ENCODE measurements at places on chromosomes 1 and 21. TPM values are rescaled to one million over a fixed set of nuclear protein-coding genes. Genes with fewer than 3 reads are reported as not detected.

DNA sequence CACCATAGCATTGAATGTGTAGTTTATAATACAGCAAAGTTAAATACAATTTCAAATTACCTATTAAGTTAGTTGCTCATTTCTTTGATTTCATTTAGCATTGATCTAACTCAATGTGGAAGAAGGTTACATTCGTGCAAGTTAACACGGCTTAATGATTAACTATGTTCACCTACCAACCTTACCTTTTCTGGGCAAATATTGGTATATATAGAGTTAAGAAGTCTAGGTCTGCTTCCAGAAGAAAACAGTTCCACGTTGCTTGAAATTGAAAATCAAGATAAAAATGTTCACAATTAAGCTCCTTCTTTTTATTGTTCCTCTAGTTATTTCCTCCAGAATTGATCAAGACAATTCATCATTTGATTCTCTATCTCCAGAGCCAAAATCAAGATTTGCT is at the start of gene ANGPTL3:
TSS of gene ANGPTL3 (plus strand) at position 240 of the 400 bp plus-strand sequence. CDS start at position 287, 47 bp downstream.
- no peaks in the 10 kb centered on the region for H3K27me3 ChIP-seq
- H3K4me1 ChIP-seq = no peaks in the 10 kb centered on the region
- no peak within 1 kb of the TSS for H3K27ac ChIP-seq
- no peak for DNase-seq
- no peak within 1 kb of the TSS for H3K4me3 ChIP-seq

GRCh38 chr1:75539230-75540116 is 71.4 kb downstream of the SLC44A5 start:
- H3K4me1 ChIP-seq = no peaks in the 10 kb centered on the region
- H3K36me3 ChIP-seq = no peaks in the 10 kb centered on the region
- H3K27me3 ChIP-seq = peaks cover 42% of the 10 kb centered on the region

DNA sequence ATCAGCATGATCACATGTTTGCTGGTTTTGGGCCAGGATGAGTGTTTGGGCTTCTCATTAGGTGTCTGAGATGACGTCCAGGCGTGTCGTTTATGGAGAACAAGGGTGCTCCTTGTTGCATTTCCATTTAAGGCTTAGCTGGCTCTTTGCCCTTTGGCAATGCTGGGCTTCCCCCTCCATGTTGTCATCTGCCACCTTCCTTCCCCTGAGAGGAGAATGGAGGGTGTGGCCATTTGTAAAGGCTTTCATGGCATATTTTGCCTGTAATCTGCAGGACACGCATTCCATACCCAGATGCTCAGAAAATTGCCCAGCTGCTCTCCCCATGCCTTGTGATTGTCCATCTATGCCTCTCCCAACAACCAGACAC is 27.7 kb downstream of the PKP1 start:
- peak; percentile 100 for DNase-seq
- H3K27ac ChIP-seq = peak overlapping the region; percentile 89
- H3K36me3 ChIP-seq = peaks cover 48% of the 10 kb centered on the region
- peaks cover 65% of the 10 kb centered on the region for H3K4me1 ChIP-seq

- DNase-seq = no peak
- no peaks in the 10 kb centered on the region for H3K4me1 ChIP-seq
- no peaks in the 10 kb centered on the region for H3K36me3 ChIP-seq
- H3K27ac ChIP-seq = no peak overlapping the region
- H3K4me3 ChIP-seq = no peak overlapping the region
These were observed 137.8 kb downstream of the LIPI start for GRCh38 chr21:14072761-14073535.

DNA sequence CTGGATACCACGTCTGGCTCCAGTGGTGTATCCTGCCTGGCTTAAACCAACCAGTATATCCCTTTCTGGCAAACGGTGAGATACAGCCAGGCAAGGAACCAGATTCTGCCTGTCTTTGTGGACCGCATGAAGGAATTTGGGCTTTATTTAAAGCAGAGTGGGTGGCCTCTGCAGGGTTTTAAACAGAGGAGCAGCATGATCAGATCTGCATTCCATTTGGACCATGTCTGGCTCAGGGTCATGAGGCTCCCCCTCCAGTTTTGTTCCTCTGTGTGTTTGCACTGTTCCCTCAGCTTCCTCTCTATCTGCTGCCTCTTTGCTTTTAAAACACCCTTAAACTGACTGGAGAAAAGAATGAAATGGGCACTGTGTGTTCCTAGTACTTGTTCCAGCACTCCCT is 195.0 kb downstream of the GIPC2 start:
- no peak for DNase-seq
- no peaks in the 10 kb centered on the region for H3K27me3 ChIP-seq
- no peak overlapping the region for H3K27ac ChIP-seq
- peaks cover 35% of the 10 kb centered on the region for H3K4me1 ChIP-seq
- H3K36me3 ChIP-seq = peaks cover 5% of the 10 kb centered on the region

- peak; percentile 48 for DNase-seq
- H3K4me3 ChIP-seq = no peak overlapping the region
- H3K27me3 ChIP-seq = no peaks in the 10 kb centered on the region
- H3K27ac ChIP-seq = no peak overlapping the region
- H3K36me3 ChIP-seq = no peaks in the 10 kb centered on the region
These were observed 323.7 kb downstream of the HHIPL2 start for GRCh38 chr1:222224156-222224555.

GRCh38 chr1:199522936-199523335 is 504.6 kb upstream of the NR5A2 start:
- H3K27me3 ChIP-seq = no peaks in the 10 kb centered on the region
- no peak overlapping the region for H3K4me3 ChIP-seq
- H3K4me1 ChIP-seq = 0 out of 2 replicates have a peak, but pooled peaks cover 7% of the 10 kb centered on the region
- DNase-seq = no peak
- H3K36me3 ChIP-seq = no peaks in the 10 kb centered on the region

- H3K36me3 ChIP-seq = no peaks in the 10 kb centered on the region
- no peak overlapping the region for H3K27ac ChIP-seq
- no peak for DNase-seq
These were observed 3.8 kb upstream of the THEMIS2 start for GRCh38 chr1:27868556-27868931.

The SH2D1B gene
- total RNA-seq = 0.04 TPM

The NCF2 gene
- total RNA-seq = 31.3 TPM

The TRPM2 gene
- 50.0 TPM for total RNA-seq
